ENCODE measurements at places on chromosomes 2 and 18.

GRCh38 chr2:70516596-70516995 is 37.0 kb downstream of the TGFA start:
- no peak for DNase-seq

DNA sequence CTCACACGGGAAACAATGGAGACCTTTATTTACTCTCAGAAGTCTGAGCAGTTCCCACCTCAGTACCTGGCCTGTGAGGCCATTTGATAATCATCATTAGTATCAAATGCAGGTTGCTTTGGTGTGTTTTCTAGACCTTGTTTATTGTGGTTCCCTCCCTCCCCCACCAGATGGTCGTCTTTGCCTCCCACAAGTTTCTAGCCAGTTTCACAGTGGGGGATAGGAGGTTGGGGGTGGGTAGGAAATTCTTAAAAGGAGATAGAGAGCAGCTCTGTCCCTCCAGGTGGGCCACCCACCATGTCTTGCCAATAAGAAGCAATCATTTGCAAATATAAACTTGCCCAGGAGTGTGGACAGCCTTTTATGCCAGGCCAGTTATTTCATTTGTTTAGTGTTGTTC is 31.3 kb downstream of the SETBP1 start:
- no peak for DNase-seq

- DNase-seq, result no peak
These were observed 12.1 kb upstream of the AMER3 start for GRCh38 chr2:130743278-130743677.

DNA sequence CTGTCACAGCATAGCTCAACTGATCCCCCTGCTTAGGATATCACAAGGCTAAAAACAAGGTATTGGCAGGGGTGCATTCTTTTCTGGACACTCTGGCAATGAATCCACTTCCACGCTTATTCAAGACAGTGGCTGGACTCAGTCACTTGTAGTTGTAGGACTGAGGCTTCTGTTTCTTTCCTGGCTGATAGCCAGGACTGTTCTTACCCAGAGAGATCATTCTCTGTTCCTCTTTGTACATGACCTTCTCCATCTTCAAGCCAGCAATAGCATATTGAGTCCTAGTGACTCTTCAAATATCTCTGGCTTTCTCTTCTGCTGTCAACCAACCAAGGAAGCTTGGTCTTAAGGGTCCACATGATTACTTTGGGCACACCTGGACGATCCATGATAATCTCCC is 241.3 kb downstream of the RBM43 start:
- DNase-seq, result no peak

GRCh38 chr18:5456577-5457461 is 87.0 kb downstream of the EPB41L3 start:
- DNase-seq, result no peak

Data from DMS79 treated with DMSO at 0.1 percent for 48 hours (cell line).